ENCODE measurements at places on chromosomes 12 and 14.

DNA sequence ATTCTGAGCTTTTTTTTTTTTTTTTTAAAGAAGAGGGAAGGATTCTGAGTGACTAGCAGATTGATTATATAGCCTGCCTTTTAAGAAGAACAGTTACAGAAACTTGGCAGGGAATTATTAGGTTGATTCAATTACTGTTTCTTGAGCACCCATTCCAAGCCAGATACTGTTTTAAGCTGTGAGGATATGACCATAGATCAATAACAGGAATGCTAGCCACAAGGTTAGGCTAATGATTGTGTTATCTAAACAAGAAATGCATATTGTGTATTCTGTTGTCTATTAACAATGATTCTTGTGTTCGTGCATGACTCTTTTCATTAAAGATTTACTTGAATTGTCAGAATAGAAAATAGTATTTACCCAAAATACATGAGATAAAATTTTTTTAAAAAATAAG is 67.1 kb downstream of the PRORP start:
- DNase-seq, result no peak

- DNase-seq, result no peak
Measured at GRCh38 chr12:125888921-125889320, 823.7 kb downstream of the AACS start.

- DNase-seq, result no peak
Measured at GRCh38 chr14:85599939-85600338, 70.0 kb downstream of the FLRT2 start.

- no peak for DNase-seq
Measured at GRCh38 chr14:104604458-104605449, at the start of gene TMEM179. Gene TMEM179 (minus strand): TSS chr14:104604772. CDS start chr14:104604741, 31 bp downstream.

DNA sequence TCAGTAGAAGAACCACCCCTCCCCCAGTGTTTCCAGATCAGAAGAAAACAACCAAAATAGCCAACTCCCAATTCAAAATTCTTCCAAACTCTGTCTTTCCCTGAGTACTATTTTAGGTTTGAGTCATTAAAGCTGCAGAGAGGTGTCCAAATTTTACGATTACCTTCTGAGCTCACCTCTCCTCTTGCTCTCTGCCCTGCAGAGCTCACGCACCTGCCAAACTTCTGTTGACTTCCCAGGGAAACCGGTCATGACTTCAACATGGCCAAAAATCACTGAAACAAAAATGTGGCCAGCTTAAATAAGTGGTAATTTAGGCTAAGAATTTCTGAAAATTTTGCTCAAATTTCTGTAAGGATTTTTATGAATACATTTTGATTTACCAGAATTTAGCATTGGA is 70.9 kb upstream of the OTX2 start:
- DNase-seq, result no peak

DNA sequence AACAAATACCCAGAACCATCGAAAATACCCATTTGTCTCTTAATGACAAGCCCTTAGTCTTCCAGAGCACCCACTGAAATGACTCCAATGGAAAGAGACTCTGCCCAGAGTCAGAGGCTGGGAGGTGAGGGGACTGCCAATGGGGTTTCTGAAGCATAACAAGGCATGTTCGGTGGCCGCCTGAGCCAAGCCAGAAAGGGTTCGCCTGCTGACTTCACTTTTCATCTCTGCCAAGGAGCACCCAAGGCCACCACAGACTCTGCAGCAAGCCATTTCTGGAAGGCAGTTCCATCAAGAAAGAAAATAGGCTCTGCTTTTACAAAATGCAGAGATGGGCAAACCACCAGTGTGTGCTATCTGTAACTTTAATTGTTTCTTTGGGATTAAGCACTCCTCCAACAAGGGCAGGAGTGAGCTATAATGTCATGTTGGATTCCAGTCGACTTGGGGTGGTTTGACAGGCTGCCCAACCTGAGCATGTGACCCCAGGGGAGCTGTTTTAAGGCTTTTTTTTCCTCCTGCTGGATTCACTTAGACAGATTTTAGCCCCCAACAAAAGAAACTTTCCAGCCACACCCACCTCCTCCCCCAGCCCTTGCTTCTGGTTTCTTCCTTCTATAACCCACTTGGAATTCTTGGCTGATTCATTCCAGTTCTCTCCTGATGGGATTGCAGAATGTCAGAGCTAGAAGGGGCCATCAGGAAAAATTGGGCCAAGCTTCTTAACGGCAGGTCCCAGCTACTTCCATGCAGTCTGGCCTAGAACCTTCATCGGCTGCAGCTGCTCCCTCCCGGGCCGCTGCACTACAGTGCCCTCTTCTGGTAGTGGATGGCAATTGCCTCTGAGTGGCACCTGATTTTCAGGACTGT is 24.1 kb downstream of the CKAP4 start:
- DNase-seq, result peak; percentile 21

- DNase-seq, result no peak
Measured at GRCh38 chr14:96514694-96515093, 12.5 kb downstream of the PAPOLA start.

DNA sequence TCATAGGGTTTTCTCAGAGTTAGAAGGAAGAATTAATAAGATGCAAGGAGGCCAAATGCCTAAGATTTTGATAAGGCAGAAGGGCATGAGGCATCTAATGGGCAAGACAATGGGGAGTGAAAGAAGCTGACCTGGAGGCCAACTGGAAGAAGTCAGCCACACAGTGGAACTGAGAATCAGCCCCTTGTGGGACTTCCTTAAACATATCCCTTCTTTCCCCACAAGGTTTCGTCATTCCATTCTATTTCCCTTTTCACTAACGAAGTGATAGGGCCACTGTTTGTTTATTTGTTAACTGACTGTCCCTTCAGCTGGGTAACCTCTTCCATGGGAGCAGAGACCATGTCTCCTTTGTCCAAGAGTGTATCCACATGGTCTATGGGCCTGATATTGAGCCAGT is 86.2 kb downstream of the HELB start:
- no peak for DNase-seq

GRCh38 chr12:128133321-128134073 is 133.5 kb upstream of the TMEM132C start:
- no peak for DNase-seq
